ENCODE measurements at places on chromosomes 1 and 21. TPM values are rescaled to one million over a fixed set of nuclear protein-coding genes. Genes with fewer than 3 reads are reported as not detected.

DNA sequence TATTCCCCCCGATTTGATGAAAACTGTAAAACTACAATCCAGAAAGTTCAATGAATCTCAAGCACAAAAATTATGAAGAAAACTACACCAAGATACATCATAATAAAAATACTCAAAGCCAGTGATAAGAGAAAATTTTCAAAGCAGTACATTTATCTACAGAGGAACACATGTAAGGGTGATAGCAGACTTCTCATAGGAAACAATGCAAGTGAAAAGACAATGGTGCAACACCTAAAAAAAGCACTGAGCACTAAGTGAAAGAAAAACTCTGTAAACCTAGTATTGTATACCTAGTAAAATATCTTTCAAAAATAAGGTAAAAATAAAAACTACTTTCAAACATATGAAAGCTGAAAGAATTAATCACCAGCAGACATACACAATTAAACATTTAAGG, 76.1 kb upstream of the IRF2BP2 start:
- DNase-seq, result no peak

DNA sequence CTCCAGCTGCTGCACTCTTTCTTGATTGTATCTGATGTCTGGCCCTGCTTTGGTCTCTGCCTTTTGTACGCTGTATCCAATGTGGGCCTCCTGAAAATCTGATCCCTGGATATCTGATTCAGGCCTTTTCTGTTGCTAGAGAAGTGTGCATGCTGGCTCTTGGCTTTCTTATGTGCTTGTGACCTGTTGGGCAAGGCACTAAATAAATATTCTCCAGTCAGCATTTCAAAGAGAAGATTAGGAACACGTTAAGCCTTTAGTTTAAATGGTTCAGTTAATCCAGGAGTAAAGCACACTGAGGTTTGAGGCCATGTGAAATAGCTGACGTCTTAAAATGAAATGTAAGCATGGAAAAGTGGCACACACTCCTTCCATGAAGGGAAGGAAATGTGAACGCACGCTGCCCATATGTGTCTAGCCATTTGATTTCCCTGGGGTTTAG, 9.3 kb upstream of the F3 start:
- DNase-seq, result no peak

GRCh38 chr1:90274376-90274775, 279.5 kb downstream of the ZNF326 start:
- no peak for DNase-seq

RNF115 gene
- 12.4 TPM for polyA plus RNA-seq
